ENCODE measurements at places on chromosomes 12 and 14.
A peak's percentile ranks its signal among the peaks of the same experiment; 100 is the strongest.

GRCh38 chr12:113208041-113208934 is 13.0 kb upstream of the TPCN1 start:
- DNase-seq = peak; percentile 53

- no peak for DNase-seq
Observed at GRCh38 chr14:50647753-50648152, 20.4 kb downstream of the SAV1 start.

DNA sequence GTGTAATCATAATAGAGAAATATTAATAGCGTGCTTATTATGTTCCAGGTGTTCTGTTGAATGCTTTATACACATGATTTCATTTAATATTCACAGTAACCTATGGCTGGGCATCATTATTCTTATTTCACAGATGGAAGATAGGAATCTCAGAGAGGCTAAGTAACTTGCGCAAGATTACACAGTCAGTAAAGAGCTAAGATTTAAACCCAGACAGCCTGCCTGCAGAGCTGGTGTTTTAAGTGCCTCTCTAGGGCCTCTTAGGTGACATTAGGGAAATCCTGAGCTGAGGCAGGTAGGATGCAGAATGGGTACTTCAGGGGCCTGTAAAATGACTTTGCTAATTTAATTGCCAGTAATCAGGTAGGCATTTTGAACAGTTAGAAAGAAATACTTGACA is 18.5 kb upstream of the BHLHE41 start:
- no peak for DNase-seq

GRCh38 chr14:61582815-61583214 is 112.5 kb upstream of the HIF1A start:
- no peak for DNase-seq

All from stimulated activated CD4-positive, alpha-beta T cell treated with anti-CD3 and anti-CD28 coated beads, TNF-alpha, amount 100 ng/mL, for 48 hours (primary cell).